NCI-H2227 treated with DMSO at 0.1 percent for 48 hours (cell line): ENCODE measurements at places on chromosomes 13 and 19.

- no peak for DNase-seq
Observed at GRCh38 chr13:35787937-35788336, 311.4 kb upstream of the MAB21L1 start.

GRCh38 chr19:50050406-50051227, 24.8 kb downstream of the ZNF473 start:
- DNase-seq = peak; percentile 75

- DNase-seq = no peak
Observed at GRCh38 chr19:1136201-1136600, 32.4 kb downstream of the GPX4 start.

GRCh38 chr13:26051231-26051656, 572 bp downstream of the SHISA2 start:
- DNase-seq = no peak

GRCh38 chr13:42847891-42848663, 66.7 kb downstream of the FAM216B start:
- DNase-seq = no peak

- DNase-seq = peak; percentile 99
Observed at GRCh38 chr19:37902668-37903067, 3.7 kb downstream of the WDR87 start.

DNA sequence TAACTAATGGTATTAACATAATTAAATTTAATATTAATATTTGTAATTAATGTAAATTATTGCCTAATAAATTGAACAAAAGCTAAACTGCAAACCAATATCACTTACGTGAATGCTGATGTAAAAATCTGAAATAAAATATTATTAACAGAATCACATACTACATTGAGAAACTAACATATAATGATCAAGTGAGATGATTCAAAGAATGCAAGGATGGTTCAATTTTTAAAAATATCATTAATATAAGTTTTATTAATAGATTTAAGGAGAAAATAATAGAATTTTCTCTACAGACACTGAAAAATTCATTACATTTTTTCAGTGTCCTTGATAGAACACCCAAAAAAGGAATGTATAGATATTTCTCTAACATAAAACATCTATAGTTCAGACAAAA, 23.5 kb upstream of the EBPL start:
- DNase-seq = no peak

DNA sequence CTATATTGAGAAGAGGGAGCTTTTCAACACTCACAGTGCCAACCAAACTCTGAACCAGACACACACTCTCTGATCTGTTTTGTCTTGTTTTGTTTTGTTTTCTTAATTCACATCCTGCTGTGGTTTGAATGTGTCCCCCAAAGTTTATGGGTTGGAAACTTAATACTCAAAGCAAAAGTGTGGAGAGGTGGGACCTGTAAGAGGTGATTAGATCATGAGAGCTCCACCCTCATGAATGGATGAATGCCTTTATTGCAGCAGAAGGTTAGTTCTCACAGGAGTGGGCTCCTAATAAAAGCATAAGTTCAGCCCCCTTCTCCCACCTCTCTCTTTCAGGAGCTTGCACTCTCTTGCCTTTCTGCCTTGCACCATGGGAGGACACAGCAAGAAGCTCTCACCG, 957.1 kb downstream of the PCDH9 start:
- DNase-seq = no peak

DNA sequence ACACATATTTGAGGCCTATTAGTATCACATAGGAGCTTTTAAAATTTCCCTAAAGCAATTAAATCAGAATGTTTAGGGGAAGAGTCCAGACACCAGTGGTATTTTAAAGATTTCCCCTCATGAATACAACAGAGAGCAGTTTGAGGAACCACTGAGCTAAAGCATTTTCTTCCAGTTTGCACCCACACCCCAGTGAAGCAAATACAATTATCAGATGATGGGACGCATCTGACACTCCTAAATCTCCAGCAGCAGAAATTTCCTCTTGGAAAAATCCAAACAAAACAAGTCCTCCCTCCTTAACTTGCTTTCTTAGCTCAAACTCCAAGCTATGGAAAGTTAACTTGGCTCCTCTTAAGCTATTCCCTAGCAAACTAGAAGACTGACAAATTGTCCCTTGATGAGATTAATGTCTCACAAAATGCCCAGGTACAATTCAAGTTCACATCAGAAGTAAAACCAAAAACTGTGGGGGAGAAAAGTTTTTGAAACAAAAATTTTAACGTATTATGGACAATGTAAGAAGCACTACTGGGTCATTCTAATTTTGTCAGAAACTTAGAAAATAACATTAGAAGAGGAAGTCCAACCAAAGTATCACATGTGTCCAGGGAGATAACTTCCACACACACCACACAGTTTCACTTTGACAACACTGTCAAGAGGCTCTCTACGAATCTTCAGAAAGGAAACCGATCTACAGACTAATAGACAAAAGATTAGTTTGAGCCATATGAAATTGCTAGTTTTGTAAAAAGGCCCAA, 74.1 kb downstream of the ABCC4 start:
- DNase-seq = no peak

DNA sequence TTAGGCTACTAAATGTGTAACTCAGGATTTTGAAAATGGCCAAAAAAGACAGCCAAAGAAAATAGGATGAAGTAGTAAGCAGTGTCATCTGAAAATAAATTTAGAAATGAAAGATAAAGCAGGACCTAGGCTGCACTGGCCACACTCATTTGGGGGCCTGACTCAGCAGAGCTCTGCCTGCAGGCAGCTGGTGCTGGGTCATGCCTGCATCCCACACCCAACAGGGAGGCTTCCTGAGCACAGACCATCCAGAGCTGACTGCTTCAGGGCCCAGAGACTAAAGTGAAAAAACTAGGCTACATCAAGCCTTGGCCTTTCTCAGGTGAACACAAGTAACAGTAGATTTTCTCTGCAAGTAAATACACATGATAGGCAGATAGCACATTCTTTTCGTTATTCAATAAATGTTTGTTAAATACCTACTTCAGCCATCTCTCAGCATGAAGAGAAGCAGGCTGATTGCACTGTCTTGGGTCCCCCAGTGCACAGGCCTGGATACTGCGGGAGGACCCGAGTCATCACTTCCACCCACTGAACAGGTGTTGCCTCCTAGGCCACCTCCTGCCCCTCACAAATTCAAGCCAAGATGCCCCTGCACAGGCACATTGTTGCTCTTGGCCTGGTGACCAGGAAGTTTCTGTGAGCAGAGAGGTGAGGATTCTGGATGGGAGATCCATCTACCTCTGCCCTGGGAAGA, 284.0 kb downstream of the OXGR1 start:
- DNase-seq = no peak

- no peak for DNase-seq
Observed at GRCh38 chr19:4363571-4364304, 20.4 kb downstream of the MPND start.

GRCh38 chr13:21871919-21872318, 201.0 kb downstream of the FGF9 start:
- no peak for DNase-seq

- no peak for DNase-seq
Observed at GRCh38 chr19:10422046-10422461, 1.7 kb downstream of the PDE4A start.

DNA sequence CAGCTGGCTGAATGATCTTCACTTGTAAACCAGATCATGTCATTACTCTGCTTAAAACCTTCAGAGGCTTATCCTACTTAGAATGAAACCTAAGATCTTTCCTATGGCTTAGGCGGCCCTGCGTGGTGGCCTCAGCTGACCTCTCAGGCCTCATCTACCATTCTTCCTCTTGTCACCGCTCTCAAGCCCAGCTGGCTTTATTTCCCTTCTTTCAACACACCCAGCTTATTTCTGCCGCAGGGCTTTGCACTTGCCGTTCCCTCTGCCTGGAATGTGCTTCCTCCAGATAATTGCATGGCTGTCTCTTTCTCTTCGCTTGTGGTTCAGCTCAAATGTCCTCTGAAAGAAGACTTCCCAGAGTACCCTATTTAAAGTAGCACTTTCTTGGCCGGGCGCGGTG, 3.6 kb upstream of the ASF1B start:
- no peak for DNase-seq

GRCh38 chr19:53652476-53652875, 20.7 kb downstream of the DPRX start:
- no peak for DNase-seq

DNA sequence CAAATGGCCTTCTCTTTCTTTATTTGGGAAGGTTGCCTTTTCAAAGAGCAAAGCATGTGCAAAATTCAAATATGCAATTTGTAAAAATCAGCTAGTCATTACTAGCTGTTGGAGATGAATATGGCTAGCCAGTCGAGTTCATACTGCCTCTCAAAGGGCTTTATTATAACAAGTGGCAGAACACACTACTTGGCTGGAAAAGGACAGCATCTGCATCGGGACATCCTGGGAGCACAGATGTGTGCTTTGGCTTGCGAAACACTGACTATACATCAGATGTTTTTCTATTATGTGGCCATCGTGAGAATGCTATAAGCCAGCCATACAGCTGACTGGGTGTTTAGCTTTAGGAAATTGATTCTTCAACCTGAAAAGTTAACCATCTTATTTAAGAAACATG, 424.2 kb downstream of the KCTD12 start:
- no peak for DNase-seq

GRCh38 chr13:100725472-100725871, 50.9 kb upstream of the TMTC4 start:
- no peak for DNase-seq

- no peak for DNase-seq
Observed at GRCh38 chr19:4174895-4175668, 7.3 kb downstream of the SIRT6 start.

GRCh38 chr19:33064792-33065550, at the start of gene RHPN2:
Gene RHPN2 (minus strand): TSS chr19:33064888. CDS start chr19:33064852, 36 bp downstream.
- peak; percentile 97 for DNase-seq

DNA sequence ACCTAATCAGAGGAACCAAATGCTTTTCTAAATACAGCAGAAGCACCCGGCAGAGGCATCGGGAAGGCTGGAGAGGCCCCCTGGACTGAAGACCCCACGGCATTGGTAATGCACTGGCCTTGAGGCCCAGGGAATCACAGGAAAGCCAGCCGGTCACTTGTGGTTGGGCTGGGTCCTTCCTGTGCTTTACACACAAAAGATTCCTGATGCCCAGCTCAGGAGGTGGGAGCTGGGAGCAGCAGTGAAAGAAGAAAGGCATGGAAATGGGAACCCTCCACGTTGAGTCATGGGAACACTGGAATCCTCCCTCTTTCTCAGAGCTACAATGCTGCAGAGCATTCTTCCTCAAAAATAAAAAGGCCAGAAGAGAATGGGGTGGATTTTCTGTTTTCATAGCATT, 126.4 kb downstream of the TNFRSF19 start:
- no peak for DNase-seq

GRCh38 chr13:32107474-32107873, 75.9 kb downstream of the FRY start:
- no peak for DNase-seq

DNA sequence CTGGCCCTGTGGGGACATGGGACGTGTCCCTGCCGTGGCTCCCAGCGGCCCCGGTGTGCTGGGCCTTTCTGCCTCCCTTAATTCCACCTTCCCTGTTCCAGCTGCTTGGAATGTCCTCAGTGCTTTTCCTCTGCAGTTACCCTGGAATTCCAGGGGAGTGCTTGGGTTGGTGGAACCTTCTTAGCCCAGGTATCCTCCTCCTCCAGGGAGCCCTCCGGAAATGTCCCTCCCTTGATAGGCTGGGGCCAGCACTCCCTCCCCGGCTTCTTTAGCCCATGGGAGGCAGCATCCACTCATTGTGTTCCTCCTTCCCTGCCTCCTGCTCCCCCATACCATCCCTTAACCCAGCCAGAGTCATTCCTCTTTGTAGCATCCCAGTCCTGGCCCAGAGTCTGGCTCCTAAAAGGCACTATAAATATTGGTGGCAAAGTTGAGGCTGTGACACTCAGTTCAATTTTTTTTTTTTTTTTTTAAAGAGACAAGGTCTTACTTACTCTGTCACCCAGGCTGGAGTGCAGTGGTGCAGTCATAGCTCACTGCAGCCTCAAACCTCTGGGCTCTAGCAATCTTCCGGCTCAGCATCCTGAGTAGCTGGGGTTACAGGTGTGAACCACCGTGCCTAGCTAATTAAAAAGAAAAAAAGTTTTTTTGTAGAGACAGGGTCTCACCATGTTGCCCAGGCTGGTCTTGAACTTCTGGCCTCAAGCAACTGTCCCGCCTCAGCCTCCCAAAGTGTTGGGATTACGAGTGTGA, 13.7 kb upstream of the SLC7A10 start:
- DNase-seq = no peak

DNA sequence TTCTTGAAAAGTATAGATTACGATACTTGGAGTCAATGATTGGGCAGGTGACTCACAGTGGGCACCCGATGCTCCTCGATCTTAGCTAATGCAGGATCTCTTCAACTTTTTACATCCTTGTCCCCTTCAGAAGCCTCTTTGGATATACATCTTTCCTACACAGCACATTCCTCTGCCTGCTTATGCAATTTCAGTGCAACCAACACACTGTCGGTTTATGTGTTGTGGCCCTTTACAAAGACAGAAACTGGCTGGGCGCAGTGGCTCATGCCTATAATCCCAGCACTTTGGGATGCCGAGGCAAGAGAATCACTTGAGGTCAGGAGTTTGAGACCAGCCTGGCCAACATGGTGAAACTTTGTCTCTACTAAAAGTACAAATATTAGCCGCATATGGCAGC, 2.6 kb downstream of the GPR42 start:
- no peak for DNase-seq

DNA sequence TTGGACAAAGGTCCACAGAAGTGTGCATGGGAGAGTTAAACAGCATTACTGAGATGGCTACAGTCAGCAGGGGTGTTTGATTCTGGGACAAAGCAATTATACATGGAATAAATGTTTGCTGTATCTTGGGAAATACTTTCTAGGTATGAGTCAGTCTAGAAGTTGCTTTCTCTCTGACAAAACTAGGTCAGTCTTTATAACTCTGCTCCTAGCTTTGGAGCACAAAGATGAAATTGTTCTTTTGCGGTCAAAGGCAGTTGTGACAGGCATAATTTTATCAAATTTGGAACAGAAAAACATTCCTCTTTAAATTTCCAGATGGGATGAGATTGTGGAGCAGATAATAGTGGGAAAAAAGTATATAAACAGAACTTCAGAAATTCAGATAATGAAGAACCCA, 1045.4 kb upstream of the MIR17HG start:
- no peak for DNase-seq
